Kidney (tissue), 22 donors: ENCODE measurements at places on chromosomes 11 and 22. TPM values are rescaled to one million over a fixed set of nuclear protein-coding genes. Genes with fewer than 3 reads are reported as not detected.
A peak's percentile ranks its signal among the peaks of the same experiment; 100 is the strongest.

The RASL10A gene
- 1.2 TPM for total RNA-seq

The INS gene
- total RNA-seq, result not detected

The FAM180B gene
- not detected for total RNA-seq

The VPREB1 gene
- not detected for total RNA-seq

The EWSR1 gene
- total RNA-seq, result 214 TPM

GRCh38 chr22:42366806-42367581 lies 65.2 kb downstream of the NFAM1 start:
- no peak for DNase-seq

DNA sequence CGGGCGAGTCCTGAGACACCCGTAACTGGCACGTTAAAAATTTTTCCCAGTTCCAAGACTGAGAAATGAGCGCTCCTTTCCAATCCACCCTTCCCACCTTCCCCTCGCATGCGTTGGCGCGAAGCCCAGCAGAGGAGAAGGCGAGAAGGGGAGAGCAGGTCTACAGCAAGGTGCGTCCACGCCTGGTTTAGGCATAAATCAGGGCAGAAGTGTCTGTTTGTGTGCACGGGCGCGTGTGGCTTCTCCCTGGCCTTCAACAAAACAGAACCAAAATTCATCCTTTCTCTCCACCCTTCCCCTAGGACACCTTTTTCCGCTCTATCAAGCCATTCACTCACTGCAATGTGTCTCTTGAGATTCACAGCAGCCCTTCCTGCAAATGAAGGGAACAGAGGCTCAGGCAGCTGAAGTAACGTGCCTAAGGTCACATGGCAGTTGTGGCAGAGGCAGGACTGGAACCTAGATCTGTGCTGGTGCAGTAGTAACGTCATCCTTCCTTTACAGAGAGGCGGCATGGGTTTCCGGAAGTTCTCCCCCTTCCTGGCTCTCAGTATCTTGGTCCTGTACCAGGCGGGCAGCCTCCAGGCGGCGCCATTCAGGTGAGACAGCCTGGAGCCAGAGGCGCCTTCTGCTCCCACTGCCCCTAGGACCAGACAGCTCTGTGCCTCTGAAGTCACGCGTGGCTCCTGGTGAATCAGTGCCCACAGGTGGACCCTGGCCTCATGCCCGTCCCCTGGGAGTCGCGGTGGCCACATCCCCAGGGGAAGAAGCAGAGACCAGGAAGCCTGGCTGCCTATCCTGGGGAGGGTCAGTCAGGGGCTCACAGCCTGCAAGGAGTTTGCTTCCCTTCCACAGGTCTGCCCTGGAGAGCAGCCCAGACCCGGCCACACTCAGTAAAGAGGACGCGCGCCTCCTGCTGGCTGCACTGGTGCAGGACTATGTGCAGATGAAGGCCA lies 1.1 kb downstream of the CALCB start:
- peak; percentile 92 for DNase-seq

- DNase-seq, result no peak
Observed at GRCh38 chr11:134504146-134504905, 92.3 kb upstream of the B3GAT1 start.

DNA sequence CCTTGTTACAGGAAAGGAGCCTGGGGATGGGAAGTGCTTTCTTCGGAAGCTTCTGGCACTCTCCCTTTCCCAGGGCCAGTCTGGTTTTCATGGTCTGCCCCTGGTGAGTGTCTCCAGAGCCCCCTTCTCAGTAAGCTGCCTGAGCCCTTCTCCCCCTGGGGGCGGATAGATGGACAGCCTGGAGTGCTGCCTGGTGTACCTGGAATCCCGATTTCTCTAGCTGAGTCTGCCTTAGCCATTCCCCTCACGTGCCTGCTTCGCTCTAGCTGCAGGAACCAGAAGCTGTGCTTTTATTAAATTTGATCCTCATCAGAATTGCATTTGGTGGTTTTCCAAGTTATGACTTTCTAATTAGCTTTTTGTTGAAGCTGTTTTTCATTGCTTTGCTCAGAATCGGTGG lies 152.9 kb upstream of the NAV2 start:
- no peak for DNase-seq

GRCh38 chr11:13277768-13278608 lies at the start of gene BMAL1:
Gene BMAL1 (plus strand): TSS chr11:13277790. CDS start chr11:13354309, 76,519 bp downstream.
- peak; percentile 43 for DNase-seq

DNA sequence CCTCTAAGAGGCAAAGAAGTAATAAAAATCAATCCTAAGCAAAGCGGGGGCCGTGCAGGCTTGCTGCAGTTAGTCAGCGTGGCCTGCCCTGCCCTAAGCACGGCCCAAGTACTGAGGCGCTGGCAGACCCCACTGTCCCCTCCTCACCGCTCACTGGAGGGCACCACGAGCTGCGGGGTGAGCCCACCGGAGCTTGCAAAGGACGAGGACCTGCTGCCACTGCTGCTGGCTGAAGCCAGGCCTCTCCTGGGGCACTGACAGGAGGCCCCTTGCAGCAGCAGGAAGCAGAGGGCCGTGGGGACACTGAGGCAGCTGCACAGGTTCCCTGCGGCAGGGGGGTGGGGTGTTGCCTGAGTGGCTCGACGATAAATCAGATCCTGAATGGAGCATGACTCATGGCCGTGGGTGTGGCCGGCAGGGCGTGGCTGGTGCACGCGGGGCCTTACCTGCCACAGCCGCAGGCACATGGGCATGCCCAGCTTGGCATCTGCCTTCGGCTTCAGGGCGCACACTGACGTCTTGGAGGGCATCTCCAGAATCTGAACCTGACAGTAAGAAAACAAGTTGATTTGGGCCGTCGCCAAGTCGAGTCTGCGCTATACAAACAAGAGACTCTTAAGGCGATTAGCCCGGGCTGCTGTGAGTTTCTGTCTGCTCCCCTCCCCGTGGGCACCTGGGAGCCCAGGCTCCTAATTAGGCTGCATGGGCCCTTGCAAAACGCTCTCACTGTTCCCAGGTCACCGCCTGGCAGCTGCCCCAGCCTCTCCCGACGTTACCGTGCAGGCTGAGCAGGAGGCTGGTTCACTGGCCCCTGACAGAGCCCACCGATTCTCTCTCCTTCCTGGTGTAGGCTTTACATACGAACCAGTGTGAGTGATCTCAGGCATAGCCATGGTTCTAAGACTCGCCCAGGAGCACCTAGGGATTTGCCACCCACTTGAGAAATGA lies 45.9 kb downstream of the TBX1 start:
- DNase-seq, result no peak

GRCh38 chr11:103920933-103921332 lies 115.5 kb upstream of the DDI1 start:
- no peak for DNase-seq

- DNase-seq, result no peak
Observed at GRCh38 chr11:12376259-12377081, 901 bp upstream of the PARVA start.

DNA sequence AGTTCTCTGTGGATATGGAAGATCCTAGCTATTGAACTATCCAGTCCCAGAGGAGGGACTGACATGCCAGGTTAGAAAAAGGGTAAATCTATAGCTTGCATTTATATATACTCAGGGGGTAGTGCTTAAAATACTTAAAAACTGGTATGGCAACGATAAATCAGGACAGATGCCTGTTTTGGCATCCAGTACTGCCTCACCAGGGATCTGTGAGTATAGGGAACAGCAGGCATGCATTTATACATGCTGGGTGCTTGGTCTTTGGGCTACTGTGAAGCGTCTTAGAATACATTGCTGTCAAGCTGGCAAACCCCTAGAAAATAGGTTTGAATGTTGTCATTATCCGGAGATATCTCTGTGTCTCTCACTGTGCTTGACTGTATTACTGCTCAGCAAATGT lies 94.2 kb upstream of the DRD2 start:
- no peak for DNase-seq

- DNase-seq, result no peak
Observed at GRCh38 chr22:49734882-49735281, 92.8 kb downstream of the BRD1 start.
